AG09309 (cell line): ENCODE measurements at places on chromosomes 1 and 21.

GRCh38 chr1:46333300-46334029 lies 7.1 kb upstream of the NSUN4 start:
- no peak for DNase-seq

GRCh38 chr1:33130297-33130696 lies 49.3 kb downstream of the AZIN2 start:
- DNase-seq, result no peak

DNA sequence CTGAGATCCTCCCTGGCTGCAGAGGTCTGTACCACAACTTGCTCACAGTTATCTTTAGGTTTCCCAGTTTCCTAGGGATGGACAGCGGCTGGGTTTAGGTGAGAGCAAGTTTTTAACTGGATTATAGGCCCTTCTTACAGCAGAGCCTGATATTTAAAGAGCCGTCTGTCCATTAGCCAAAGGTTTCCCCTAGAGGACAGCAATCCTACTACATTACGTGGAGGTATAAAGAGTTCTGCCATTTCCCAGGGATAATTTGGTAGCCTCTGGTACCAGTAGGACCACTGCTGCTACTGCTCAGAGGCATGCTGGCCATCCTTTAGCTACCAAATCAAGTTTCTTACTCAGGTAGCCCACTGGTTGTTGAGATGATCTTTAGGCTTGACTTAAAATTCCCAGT lies 21.9 kb upstream of the FCGR2A start:
- DNase-seq, result no peak

GRCh38 chr1:154407198-154408091 lies 2.3 kb downstream of the IL6R start:
- no peak for DNase-seq

- no peak for DNase-seq
These were observed 83.1 kb upstream of the CHRM3 start for GRCh38 chr1:239303289-239303688.

- no peak for DNase-seq
These were observed 24.5 kb upstream of the CCN1 start for GRCh38 chr1:85555867-85556573.

GRCh38 chr1:183945428-183946319 lies 91.9 kb downstream of the COLGALT2 start:
- no peak for DNase-seq

- no peak for DNase-seq
These were observed 31.3 kb upstream of the BTG2 start for GRCh38 chr1:203273869-203274602.
